ENCODE measurements at places on chromosomes 12 and 14.

DNA sequence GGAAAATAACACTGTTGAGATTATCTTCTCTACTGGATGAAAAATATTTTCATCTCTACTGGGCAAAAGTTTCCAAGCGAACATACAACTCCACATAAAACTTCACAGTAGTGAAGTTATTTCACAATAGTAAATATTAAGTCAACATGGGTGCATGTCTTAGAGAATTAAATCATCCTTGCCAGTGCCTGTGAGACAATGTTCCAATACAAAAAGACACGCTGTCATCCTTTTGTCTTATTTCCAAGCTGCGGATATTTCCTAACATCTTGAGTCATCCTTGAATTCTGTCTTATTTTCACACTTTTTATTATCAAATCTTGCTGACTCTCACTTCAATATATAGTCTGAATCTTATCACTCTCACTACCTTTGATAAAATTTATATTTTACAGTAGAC is 142.9 kb upstream of the KITLG start:
- DNase-seq: no peak

- peak; percentile 16 for DNase-seq
Measured at GRCh38 chr14:65255583-65256461, 153.5 kb upstream of the MAX start.

DNA sequence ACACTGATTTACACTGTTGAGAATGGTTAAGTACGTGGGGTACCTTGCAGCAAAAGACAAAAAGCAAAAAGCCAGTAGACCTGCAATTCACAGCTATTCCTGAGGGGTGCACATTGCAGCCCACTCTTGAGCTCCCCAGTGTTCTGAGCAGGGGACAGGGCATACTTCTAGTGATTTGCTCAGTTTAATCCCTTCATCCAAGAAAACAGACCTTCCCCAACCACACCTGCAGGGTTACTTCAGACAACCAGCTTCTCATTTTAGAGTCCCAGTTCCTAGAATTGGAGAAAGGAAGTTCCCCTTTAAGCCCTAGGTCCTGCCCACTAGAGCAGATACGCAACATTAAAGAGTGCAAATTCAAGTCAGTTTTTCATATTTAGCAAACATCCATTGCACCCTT is 3.6 kb upstream of the WSB2 start:
- no peak for DNase-seq

DNA sequence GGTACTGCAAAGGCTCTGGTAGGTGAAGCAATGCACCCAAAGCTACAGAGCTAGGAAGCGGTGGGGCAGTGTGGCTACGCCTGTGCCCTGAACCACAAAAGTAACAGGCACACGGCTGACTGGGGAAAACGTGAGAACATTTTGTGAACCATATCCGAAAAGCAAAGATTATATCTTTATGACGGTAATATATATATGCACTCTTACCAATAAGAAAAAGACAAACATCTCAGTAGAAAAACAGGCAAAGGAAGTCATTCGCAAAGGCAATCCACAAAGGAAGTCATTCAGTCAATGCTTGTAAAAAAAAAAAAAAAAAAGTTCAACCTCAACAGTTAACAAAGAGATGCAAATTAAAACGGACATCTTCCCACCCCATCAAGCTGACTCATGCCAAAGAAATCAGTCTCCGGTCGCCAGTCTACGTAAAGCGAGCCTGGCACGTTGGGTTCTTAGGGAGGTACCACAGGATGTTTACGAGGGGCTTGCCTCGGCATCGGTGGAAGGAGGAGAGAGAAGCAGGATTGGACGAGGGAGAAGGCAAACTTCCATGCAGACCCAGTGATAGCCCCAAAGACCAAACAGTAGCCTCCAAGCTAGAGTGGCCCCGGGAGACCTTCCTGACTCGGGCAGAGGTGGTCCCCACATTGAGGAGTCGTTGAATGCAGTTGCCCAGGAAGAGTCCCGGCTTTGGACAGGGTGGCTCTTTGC is 39.4 kb upstream of the PPP2R5C start:
- DNase-seq: no peak

GRCh38 chr14:95763875-95764274 is 50.0 kb upstream of the TCL1A start:
- DNase-seq: no peak

GRCh38 chr12:96902076-96902475 is 5.0 kb upstream of the NEDD1 start:
- no peak for DNase-seq

DNA sequence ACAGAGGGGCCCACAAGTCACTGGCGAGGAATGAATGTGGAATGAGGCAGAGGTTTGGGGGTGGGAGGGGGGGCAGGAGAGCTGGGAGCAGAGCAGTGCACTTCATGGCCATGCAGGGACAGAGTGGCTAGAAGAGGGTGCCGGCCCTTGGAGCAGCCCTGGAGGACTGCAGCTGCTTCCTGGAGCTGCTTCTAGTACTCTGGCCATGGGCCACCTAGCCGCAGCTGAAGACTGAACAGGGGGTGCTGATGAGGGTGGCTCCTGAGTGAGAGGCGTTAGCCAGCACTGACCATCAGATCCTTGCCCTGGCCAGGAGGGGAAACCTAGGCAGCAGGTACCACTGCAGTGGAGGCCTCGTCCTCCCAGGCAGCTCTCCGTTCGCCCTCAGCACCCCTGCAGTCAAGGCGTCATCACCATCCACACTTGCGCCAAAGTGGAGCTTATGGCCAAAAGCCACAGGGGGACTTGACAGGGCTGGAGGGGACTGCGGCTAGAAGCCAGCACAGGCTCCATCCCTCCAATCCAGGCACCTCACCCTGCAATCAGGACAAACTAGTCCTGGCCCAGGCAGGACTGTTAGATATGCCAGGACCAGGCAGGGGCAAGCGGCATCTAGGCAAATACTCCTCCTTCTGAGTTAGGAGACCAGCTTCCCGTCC is 16.4 kb downstream of the OTUB2 start:
- DNase-seq: no peak

GRCh38 chr12:131044760-131045381 is 91.2 kb downstream of the ADGRD1 start:
- DNase-seq: peak; percentile 41

- DNase-seq: no peak
Measured at GRCh38 chr12:99392091-99392850, 255.3 kb upstream of the GARIN6 start.

DNA sequence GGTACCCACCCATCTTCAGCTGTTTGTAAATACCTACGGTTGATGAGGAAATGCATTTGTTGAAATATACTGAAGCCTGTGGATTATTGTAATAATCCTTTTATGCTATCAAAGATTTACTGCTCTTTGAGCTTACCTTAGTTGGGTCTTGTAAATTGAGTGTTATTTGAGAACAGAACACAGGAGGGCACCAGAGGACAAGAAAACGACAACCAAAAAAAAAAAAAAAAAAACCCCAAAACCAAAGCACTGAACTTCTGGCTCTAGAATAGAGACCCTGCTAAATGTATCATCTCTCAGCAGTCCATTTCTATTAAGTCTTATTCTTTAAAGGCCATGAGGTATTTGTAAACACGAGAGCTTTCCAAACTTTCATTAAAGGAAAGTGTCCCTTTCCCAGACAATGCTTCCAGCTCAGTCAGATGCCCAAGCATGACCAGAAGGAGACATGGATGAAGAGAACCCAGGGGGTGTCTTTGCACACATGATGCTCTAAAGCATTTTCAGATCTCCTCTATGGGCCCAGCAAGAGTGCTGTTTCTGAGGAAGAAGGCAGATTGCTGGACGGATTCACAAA is 763.9 kb downstream of the NRXN3 start:
- no peak for DNase-seq

DNA sequence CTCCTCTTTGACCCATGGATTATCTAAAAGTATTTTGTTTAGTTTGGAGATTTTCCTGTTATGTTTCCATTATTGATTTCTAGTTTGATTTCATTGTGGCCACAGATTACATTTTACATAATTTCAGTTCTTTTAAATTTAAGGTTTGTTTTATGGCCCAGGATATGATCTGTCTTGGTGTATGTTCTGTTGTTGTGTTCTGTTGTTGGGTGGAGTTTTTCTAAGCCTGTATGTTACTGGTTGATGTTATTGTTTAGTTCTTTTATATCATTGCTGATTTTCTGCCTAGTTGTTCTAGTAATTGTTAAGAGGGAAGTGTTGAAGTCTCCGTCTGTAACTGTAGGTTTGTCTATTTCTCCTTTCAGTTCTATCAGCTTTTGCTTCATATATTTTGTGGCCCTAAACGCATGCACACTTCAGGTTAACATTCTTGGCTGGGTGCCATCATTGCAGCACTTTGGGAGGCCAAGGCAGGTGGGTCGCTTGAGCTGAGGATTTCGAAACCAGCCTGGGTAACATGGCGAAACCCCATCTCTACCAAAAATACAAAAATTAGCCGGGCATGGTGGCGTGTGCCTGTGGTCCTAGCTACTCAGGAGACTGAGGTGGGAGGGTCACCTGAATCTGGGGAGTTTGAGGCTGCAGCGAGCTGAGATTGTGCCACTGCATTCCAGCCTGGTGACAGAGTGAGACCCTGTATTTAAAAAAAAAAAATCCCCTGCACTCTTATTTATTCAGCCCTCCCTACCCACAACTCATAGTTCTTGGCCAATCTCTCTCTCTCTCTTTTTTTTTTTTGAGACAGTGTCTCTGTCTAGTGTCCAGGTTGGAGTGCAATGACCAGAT is 28.1 kb upstream of the CFL2 start:
- no peak for DNase-seq

DNA sequence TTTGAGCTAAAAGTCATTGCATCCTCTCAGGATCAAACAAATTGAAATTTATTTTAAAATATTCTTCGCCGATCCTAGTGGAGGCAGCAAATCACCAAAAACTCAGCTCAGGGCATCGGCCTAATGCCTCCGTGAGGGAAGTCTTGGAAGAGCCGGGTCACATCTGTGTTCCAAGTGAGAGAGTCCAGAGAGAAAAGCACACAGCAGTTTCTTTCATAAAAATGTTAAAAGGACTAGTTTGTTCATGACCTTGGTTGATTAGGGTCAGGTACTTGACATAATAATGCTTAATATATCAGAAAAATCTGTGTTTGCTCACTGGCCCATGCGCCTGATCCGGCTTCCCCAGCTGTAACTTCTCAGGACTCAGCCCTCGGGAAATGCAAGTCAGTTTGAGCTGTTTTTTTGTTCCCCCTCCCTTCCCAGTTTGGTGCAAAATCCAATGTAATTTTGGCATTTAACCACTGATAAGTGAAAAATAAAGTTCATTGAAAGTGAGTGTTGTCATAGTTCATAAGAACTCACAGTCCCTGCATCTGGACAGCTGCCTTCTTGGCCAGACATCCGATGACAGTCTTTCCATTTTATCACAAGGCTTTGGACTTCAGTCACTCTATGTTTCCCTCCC is 161.7 kb downstream of the CAND1 start:
- DNase-seq: no peak

DNA sequence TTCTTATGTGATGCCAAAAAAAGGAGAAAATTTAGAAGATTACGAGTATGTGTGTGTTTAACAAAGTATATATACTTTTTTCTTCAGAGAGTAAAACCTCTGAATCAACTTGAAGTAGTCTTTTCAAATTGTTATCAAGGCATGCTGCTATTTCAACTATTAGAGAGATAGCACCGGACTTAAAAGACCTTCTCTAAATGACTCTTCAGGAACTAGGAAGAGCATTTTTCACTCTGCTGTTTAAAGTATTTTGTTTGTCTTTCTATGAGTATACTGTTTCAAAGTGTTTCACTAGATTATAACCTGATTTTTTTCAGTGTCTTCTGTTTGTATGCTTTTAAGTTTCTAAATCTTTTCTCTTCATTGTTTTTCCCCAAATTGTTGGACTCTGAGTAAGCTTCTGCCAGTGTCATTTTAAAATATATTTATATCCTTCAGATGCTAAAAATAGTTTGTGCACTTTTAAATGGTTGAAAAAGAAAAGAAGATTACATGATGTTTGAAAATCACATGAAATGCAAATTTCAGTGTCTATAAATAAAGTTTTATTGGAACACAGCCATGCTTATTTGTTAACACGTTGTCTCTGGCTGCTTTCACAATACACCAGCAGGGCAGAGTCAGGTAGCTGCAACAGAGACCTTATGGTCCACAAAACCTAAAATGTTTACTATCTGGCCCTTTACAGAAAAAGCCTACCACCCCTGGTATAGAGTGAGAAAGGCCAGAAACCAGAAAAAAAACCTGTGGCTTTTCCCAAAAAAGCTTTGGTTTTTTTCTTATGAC is 21.3 kb downstream of the CRADD start:
- peak; percentile 28 for DNase-seq

GRCh38 chr14:32560209-32560857 is 231.2 kb downstream of the AKAP6 start:
- peak; percentile 58 for DNase-seq

DNA sequence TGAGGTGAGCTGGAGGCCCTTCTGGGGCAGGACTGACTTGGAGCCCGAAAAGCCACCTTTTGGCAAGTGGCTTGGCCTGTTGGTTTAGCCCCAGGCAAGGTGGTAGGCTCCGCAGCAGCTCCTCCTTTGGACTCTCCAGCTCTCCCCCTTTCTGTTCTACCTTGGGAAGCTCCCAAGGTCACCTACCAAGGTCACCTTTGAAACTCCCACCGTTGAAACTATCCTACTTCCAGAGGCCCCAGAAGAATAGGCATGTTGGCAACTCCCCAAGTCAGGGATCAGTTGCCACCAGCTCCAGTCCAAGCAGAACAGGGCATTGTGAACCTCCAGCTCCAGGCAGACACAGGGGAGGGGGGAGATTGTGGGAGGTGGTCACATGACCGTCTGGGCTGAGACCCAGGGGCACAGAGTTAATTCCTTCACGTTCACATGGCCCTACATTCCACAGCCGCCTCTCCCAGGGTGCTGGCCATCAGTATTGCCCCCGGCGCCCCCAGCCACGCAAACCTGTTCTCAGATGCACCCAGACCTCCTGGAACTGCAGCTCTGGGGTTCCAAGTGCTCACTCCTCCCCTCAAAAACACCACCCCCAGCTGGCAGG is 14.4 kb downstream of the IRF2BPL start:
- DNase-seq: no peak
